ENCODE measurements at places on chromosomes 16 and 17.

- DNase-seq, result peak; percentile 1
Observed at GRCh38 chr17:4566785-4567184, 6.4 kb upstream of the GGT6 start.

- DNase-seq, result no peak
Observed at GRCh38 chr17:21021208-21021803, 21.5 kb downstream of the USP22 start.

DNA sequence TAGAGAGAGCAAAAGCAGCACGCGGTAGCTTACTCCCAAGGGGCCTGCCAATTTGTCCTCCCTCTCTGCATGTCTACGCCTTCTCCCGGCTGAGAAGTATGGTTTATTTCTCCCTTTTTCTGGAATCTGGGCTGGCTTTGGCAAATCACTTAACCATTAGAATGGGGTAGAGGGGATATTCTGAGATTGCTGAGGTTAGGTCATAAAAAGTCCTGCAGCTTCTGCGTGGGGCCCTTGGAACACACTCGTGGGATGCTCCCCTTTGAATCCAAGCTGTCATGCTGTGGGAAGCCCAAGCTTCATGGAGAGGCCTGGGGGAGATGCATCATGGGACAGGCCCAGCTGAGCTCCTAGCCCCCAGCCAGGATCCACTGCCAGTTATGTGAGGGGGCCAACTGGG is 403.6 kb upstream of the MAF start:
- DNase-seq, result no peak

- DNase-seq, result no peak
Observed at GRCh38 chr17:7017827-7018200, 5.0 kb upstream of the BCL6B start.

DNA sequence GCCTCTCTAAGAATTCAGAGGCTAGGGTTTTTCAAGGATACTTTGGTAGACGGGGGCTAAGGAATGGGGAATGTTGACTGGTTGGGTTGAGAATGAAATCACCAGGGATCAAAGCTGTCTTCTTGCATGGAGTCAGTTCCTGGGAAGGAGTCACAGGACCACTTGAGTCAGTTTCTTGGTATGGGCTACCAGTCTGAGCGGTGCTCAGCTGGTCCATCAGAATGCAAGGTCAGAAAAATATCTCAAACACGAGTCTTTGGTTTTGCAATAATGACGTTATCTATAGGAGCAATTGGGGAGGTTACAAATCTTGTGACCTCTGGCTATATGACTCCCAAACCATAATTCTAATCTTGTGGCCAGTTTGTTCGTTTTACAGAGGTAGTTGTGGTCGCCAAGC is 18.4 kb downstream of the CHD9NB start:
- no peak for DNase-seq

GRCh38 chr16:87733190-87733589 is 32.6 kb downstream of the KLHDC4 start:
- DNase-seq, result peak; percentile 56

DNA sequence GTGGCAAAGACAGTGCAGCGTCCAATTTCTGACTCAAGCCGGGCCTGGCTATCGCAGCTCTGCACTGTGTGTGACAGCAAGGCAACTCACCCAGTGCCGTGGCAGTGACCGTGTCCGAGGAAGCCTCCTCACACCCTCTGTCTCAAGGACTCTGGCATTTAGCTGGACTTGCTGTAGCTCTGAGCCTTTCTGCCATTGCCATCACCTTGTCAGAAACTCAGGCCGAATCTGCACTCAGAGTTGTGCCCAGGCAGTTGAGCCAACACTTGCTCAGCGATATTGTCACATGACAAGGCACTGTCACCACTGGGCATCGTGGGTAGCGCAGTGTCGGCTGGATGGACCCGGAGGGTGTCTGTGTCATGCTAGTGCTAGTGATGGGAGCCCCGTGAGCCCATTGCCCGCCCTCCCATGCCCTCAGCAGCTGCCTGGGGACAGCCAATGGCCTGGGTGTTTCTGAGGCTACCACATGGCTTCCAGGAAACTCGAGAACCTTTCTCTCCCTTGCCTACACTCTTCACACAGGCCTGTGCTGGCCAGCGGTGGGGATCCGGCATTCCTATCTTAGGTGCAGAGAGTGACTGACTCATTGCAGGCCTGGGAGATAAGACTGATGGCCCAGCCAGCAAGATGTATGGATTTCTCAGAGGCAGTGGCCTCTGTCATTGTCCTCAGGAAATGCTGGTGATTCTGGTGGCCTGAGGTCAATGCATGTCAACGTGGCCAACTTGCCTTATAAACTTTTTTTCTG is 22.1 kb upstream of the STH start:
- DNase-seq, result no peak

GRCh38 chr17:50564916-50565315 is 4.4 kb downstream of the CACNA1G start:
- no peak for DNase-seq

DNA sequence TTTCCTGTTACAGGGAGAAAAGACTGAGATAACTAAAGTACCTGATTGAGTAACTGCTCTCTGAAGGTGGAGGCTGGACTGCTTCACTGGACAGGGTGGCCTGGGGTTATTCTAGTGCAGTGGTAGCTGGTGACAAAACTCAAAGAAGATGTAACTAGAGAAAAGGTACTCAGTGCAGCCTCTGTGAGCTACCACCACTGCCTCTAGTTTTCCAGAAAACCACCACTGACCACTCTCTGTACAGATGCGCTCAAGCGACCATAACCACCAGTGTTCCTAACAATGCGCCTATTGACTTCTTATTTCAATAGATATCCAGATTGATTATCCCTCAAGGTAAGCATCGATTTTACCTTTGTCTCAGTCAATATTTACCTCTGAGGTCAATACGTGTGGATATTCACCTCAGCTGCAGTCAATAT is 492.2 kb downstream of the WWOX start:
- no peak for DNase-seq

DNA sequence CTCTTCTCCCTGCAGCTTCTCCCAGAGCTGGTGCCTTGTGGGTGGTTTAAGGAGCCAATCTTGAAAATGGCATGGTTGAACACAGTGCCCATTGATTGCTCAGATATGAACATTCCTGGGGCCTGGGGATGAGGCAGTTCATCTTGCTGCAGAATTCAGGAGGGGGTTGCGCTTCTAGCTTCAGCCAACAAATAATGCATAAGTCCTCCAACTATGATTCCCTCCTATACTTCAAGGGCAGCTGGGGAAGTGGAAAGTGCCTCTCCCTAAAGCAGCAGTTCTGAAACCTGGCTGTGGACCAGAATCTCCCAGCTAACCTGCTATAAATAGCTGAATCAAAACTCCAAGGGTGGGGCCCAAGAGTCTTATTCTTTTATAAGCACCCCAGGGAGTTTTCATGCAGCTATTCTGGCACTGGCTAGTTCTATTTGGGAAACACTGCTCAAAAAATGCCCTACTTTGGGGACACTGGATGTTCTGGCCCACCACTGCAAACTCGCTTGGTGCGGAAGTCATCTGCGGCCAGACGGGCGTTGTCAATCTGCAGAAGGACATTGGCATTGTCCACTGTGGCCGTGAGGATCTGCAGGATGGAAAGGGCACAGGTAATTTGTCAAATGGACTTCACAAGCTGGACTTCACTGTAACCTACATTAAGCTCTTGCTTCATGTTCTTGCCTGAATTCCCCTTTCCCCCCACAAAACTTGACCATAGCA is 130.3 kb downstream of the CCDC144A start:
- no peak for DNase-seq

DNA sequence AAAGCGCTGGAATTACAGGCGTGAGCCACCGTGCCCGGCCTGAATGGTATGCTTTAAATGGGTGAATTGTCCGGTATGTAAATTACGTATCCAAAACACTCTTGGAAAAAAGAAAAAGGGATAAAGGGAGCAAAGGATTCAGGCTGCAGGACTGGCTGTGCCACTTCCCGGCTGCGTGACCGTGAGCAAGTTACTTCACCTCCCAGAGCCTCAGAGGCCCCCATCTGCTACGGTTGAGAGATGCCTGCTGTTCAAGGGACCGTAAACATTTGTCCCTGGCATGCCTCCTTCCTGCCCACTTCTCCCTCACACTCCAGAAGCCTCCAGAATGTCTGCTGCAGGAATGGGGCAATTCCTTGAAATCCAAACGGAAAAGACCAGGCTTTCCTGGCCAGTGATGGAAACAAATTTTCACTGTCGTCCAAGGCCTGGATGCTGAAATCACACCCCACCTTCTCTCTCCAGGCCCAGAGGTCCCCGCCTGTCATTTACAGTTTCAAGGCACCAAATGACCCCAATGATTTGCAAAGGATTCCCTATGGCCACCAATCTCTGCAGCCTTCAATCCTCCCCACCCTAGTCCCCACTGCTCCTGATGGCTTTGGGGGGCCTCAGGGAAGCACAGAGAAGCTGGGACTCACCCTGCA is 22.9 kb upstream of the LITAF start:
- no peak for DNase-seq

DNA sequence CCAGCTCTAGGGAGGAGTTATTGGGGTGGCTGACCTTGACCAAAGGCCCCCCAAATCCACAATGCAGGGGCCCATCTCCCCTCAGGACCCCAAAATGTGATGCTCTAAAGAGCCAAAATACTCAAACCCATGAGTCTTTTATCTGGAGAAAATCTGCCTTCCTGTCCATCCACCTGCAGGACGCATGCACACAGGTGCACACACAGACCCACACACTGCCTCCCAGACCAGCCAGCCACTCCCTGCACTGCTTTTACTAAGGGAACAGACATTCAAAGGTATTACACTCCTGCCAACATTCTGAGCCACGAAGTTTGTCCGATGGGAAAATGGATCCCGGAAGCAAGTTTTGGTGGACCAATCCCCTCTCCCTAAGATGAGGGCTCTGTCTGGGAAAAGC is 76.1 kb upstream of the CDH5 start:
- no peak for DNase-seq

DNA sequence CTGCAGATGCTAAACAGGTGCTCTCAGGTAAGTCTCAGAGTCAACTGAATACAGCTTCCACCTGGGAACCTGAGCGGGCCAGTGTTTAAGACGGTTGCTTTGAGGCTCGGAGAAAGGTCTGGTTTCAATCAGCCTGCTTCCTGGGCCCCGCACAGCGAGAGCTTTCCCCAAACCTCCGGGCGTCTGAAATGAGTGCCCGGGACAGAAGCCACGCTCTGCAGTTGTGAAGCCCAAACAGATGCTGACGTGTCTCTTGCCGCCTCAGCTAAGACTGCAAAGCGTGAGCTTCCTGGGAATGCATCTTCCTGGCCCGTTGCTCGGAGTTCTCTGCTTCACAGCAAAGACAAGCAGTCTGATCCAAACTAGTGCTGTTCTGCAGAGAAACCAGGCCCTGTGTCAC is 36.7 kb downstream of the PLXDC1 start:
- no peak for DNase-seq

GRCh38 chr17:46873941-46874645 is 22.7 kb downstream of the WNT9B start:
- no peak for DNase-seq

DNA sequence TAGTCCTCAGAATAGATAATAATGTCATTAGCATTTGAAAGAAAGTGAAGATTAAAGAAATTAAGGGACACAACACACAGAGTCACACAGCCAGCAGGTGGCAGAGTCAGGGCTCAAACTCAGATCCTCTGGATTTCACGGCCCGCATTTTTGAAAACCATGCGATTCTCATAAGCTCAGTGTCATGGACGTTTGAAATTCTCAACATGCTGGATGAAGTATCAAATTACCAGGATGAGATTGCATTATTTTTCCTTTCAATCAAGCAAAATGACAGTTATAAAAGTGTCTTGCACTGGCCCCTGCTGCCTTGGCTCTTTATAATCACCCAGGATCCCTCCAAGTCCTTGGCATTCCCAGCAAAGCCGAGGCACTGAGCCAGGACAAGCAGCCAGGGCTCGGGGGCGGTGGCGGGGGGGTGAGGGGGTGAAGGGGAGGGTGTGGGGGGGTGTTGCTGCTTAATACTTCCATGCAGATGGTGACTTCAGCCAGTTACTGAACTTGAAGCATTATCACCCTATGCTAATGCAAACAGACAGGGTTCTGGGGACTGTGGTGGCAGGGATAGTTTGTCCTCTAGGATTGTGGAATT is 6.6 kb upstream of the BMERB1 start:
- no peak for DNase-seq

GRCh38 chr16:181565-182021 is 1.3 kb downstream of the HBQ1 start:
- no peak for DNase-seq

- no peak for DNase-seq
Observed at GRCh38 chr17:49687878-49688491, 10.1 kb upstream of the SPOP start.

- no peak for DNase-seq
Observed at GRCh38 chr16:51615141-51615540, 464.1 kb upstream of the SALL1 start.

- DNase-seq, result no peak
Observed at GRCh38 chr17:75909812-75910274, 5.2 kb upstream of the MRPL38 start.

GRCh38 chr17:35041390-35041789 is 22.1 kb downstream of the RFFL start:
- DNase-seq, result no peak

DNA sequence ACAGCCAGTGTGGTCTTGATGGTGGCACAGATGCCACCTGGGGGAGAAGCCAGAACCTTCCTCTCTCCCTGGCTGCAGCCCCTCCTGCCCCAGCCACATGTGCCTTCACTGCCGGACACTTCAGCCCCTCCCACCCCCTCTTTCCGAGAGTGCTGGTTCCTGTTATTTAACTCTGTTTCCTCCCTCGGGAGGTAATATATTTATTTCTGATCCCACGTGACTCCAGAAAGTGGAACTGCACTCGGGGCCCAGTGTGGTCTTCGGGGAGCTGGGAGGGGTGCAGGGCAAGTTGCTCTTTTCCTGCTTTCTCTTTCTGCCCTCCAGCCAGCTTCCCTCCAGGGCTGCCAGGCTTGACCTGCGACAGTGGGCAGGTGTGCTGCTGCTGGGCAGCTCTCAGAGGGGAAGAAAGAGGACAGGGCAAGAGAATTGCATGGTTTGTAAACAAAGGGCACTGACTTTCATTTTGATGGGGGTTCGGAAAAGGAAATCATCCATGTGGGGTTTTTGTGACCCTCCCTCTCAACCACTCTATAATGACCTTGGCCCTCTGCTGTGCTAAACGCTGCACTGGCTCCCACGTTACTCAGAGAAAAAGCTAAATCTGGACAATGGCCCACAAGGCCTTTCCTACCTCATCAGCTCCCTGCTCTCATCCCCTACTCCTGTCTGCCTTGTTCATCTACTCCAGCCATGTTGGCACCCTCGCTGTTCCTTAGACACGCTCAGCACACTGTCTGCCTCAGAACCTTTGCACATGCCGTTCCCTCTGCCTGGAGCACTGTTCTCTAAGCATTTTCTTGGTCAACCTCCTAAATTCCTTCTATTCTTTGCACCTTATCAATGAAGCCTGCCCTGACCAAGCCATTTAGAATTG is 8.2 kb upstream of the CIITA start:
- no peak for DNase-seq

GRCh38 chr17:64063088-64063487 is 42.7 kb upstream of the ICAM2 start:
- DNase-seq, result no peak

GRCh38 chr16:25009822-25010221 is 5.3 kb downstream of the ARHGAP17 start:
- DNase-seq, result no peak

DNA sequence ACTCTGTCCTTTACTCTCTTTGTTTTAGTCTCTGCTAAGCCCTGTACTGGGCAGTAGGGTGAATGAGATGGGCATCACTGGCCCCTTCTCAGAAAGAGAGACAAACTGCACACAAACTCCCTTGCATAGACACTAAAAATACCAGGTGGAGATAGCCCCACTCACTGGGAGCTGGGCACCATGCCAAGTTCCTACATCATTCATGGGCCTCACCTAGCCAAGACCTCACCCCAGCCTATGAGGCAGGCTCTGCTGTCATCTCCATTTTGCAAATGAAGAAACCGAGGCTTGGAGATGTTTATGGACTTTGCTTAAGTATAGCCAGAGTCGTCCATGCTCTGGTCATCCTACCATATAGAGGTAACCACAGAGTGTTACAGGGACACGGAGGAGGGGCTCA is 499.8 kb upstream of the CDH11 start:
- DNase-seq, result no peak
